ENCODE measurements at places on chromosomes 6 and 20. TPM values are rescaled to one million over a fixed set of nuclear protein-coding genes. Genes with fewer than 3 reads are reported as not detected.

DNA sequence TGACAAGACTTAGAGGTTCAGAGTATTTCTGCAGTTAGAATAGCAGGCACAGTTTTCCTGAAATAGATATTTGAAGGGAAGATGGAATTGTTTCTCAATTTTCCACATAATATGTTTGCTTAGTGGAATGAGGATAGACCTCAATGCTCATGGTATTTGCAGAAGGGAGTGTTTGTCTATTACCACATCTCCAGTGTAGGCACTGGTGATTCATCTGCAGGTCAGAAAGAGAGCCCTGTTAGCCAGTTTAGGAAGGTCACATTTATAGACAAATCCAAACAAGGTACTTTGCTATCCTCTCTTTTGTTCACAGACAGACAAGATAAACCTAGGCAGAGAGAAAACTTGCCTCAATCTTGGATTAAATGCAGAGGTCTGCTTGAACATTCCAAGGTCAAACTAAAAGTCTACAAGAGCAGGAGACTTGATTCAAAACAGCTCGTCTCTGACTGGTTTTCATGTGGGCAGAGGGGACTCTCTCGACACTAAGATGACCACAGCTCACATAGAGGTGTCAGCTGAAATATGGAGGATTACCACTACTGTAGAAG lies 22.8 kb downstream of the ISM1 start:
- DNase-seq: no peak

DNA sequence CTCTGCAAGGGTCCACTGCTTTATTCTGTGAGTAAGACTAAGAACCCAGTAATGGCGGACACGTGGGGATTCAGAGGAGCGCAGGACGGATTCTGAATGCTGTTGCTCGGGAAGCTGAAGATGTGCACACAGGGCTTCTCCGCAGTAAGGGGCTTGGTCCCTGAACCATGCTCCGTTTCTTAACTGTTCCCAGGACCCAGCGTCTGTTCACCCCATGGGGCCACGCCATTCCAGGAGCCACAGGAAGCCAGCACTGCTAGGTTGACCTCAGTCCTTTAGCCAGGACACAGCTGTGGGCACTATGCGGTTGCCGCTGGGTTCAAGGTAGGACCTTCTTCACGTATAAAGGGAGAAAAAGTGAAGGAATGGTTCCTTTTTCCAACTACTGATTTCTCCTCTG lies 59.8 kb downstream of the IRF4 start:
- no peak for DNase-seq

DNA sequence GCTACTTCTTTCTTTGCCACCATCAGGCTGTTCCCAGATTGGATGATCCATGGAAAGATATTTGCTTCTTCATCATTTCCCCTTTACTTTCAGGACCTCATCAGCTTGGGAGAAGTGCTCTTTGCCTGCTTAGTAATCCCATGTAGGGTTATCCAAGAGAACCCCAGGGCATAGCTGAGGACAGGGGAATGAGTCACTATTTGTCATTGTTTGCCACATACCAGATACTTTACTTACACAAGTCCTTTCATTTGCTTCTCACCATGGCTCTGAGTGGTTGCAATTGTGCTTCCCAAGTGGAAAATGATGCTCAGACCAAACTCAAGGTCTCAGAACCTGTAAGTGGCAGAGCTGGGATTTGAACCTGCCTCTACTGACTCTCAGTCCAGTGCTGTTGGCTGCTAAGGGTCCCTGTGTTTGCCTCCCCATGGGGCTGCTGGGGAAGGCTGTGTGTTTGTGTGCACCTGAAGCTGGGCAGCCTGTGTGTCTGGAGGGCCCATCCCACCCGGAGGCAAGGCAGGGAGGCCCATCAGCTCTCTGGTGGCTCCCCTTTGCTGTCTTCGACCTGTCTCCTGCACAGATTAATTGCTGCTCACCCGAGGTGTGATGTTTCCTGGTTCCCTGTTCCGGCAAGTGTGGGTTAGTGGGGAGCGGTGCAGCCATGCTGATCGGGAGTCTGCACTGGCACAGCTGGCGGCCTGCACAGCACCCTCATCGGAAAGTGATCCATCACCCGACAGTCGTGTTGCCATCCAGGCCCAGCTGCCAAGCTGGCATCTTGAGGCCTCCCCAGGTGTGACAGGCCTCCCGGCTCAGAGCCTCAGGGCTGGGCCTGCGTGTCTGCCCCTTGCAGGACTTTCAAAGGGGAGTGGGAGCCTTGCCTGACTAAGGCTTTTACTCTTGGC lies 228.8 kb downstream of the DHX35 start:
- DNase-seq: no peak

DNA sequence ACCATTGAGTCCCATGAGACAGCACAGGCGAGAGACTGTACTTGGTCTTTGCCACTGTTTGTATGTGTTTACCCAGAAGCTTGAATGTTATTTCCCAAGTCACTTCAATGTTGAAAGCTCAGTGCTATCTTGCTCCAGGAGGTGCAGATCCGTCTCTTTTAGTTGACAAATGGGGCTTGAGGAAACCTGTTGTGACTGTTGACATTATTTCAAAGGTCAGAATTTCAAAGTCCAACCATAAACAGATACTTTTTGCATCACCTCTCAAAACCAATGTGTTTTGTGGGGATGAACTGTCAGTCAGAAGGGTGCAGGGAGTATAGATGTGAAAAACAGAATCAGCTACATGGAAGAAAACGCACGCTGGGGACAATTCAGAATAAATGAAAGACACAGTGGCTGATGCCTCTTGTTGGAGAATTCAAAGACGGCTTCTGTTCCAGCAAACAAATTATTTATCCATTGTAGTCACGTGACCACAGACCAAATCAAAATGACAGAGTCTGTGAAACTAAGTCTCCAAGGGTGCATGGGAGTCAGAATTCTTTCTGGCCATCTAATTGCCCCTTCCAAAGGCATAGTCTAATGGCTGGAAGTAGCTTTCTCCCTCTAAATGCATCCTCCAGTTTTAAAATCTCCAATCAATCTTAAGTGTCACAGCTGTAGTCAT lies 83.7 kb downstream of the MYLK4 start:
- DNase-seq: no peak

DNA sequence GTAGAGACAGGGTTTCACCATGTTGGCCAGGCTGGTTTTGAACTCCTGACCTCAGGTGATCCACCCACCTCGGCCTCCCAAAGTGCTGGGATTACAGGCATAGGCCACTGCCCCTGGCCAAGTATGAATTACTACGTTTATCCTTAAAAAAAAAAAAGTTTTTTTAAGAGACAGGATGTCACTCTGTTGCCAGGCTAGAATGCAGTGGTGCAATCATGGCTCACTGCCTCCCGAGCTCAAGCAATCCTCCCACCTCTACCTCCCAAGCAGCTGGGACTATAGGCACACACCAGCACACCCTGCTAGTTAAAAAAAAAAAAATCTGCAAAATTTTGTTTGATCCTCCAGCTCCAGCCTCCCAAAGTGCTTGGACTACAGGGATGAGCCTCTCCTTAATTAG lies 23.1 kb downstream of the IYD start:
- DNase-seq: no peak

DNA sequence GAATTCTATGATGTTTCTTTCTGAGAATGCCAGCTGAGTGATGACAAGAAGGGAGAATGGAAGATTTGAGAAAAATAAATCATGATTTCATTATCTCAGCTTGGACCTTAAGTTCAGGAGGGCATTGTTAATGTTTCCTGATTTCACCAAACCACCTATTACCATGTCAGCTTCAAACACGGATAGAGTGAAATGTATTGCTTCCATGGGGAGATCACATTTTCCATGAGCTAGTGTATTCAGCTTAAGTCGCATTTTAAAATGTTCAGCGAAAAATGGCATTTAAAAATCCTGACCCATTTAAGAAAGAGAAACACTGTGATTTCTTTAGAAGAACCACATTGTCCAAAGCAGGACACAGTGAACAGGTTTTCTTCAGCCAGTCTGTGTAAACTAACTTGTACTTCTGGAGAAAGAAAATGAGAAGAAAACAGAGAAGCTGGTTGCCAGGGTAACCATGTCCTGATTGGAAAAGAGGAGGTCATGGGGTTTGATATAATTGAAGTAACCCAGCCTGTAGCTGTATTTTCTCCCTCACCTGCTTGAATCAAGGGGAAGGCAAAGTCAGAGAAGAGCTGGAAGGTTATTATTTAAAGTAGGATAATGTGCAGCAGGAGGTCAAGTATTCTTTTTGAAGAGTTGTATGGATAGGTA lies 684.1 kb upstream of the NRSN1 start:
- DNase-seq: no peak

GRCh38 chr20:45016089-45016671 lies 49.9 kb downstream of the STK4 start:
- no peak for DNase-seq

GRCh38 chr6:48747471-48747870 lies 636.5 kb upstream of the PTCHD4 start:
- DNase-seq: no peak

DNA sequence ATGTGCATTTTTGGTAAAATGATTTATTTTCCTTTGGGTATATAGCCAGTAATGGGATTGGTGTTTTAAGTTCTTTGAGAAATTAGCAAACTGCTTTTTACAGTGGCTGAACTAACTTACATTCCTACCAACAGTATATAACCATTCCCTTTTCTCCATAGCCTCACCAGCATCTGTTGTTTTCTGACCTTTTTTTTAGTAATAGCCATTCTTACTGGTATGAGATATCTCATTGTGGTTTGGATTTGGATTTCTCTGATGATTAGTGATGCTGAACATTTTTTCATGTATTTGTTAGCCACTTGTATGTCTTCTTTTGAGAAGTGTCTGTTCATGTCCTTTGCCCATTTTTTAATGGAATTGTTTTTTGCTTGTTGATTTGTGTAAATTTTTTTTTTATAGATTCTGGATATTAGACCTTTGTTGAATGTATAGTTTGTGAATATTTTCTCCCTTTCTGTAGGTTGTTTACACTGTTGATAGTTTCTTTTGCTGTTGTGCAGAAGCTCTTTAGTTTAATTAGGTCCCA lies 42.3 kb downstream of the STK4 start:
- DNase-seq: no peak

GRCh38 chr20:54668271-54669039 lies 193.1 kb downstream of the DOK5 start:
- DNase-seq: no peak

- no peak for DNase-seq
Measured at GRCh38 chr20:31680286-31681127, 42.2 kb downstream of the BCL2L1 start.

DNA sequence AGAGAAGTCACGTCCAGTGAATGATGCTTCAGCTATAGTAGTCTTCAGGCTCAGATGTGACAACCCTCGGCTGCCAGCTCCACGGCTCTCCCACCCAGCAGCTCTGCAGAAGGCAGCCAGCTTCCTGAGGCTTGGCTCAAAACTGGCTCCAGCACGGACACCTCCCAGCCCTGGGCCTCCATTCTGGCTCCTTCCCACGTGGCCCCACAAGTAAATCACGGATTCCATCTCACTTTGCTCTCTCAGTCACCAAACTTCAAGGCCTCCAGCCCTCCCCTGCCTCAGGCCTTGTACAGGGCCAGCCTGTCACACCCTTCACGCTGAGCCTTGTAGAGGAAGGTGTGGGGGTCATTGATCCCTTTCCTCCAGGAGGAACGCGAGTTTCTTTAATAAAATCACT lies 55.8 kb downstream of the GTF2H5 start:
- DNase-seq: no peak

- DNase-seq: no peak
Measured at GRCh38 chr6:83860359-83860755, 868 bp downstream of the CYB5R4 start.

- DNase-seq: no peak
Measured at GRCh38 chr6:46926481-46926880, 4.7 kb upstream of the ADGRF5 start.

- DNase-seq: no peak
Measured at GRCh38 chr6:88472851-88473525, 306.8 kb upstream of the CNR1 start.

GRCh38 chr6:107304421-107305025 lies 154.8 kb downstream of the PDSS2 start:
- DNase-seq: no peak

- DNase-seq: no peak
Measured at GRCh38 chr6:144559865-144560593, 274.9 kb downstream of the UTRN start.

DNA sequence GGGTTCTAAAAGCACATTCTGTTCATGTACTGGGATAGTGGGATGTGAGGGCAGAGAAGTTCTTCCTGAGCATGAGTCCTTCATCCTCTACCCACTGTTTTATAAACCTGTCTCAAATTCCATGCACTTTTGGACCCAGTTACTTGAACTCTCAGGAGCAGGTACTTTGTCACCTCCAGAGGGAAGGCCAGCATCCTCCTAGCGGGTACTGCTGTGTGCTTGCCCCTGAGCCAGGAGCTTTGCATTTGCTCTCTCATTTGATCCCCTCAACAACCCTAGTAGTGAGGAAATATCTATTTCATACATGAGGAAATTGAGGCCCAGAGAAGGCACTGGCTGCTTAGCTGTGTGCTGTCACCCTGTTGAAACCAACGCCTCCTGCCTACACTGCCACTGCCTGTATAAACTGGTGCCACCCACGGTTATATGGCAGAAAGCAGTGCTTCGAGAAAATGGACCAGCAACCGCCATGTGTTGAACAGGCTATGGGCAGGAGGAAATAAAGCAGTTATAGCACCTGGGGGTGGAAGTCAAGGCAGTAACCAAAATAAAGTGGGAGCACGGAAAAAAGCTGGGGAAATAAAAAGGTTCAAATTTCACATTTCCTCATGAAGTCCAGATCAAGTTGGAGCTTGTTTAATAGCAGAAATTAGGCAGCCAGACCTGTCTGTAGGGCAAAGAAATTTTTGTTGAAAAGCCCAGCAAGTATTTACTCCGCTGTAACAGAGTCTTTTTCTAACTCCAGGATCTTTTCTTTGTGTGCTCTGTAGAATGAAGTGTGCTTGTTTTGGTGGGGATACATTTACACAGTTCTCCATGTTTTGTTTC lies 38.0 kb downstream of the KLHL31 start:
- DNase-seq: no peak

DNA sequence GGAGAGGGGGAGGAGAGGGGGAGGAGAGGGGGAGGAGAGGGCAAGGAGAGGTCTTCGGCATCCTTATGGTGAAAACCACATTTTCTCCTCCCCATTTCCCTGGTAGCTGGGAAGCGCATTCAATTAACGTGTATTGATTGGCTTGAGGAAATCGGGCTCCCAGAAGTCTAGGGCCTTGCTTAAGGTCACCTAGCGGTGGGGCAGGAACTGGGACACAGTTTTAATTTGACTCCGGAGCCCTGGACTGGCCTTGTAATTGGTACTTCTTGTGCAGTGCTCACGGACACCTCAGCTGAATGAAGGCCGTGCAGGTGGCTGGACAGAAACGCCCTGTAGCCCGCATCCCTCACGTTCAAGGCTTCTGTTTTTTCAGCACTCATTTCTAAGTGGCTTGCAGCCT lies 42.8 kb downstream of the CTCFL start:
- DNase-seq: no peak

STX11 gene
- 36.0 TPM for polyA plus RNA-seq

CPNE5 gene
- polyA plus RNA-seq: 0.52 TPM

IBTK gene
- 12.7 TPM for polyA plus RNA-seq

GNAS-AS1 gene
- not detected for polyA plus RNA-seq

THBD gene
- 0.26 TPM for polyA plus RNA-seq

DTD1 gene
- polyA plus RNA-seq: 47.4 TPM

C20orf144 gene
- polyA plus RNA-seq: 0.13 TPM

TINAG gene
- not detected for polyA plus RNA-seq

ACSS1 gene
- polyA plus RNA-seq: 85.2 TPM

C6orf132 gene
- polyA plus RNA-seq: 0.10 TPM

SERINC1 gene
- 177 TPM for polyA plus RNA-seq
